Psoas muscle (tissue), 8 donors: ENCODE measurements at places on chromosomes 7 and 10. TPM values are rescaled to one million over a fixed set of nuclear protein-coding genes. Genes with fewer than 3 reads are reported as not detected.

DNA sequence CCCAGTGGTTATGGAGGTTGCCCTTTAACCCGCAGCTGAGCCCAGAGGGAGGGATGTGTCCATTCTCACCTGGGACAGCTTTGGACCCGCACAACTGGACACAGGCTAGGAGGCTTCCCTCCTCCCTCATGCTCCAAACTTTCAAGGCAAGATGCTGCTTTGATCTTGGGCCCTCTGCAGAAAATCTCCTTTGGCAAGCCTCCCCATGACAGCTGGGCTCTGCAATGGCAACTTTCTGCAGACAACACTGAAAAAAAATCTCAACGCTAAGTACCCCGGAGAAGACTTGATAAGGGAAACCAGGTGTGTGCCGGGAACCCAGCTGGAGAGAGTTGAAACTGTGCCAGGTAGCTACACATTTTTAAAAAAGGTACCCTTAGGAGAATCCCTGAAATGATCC is 610.1 kb downstream of the LRMDA start:
- no peak for DNase-seq

DNA sequence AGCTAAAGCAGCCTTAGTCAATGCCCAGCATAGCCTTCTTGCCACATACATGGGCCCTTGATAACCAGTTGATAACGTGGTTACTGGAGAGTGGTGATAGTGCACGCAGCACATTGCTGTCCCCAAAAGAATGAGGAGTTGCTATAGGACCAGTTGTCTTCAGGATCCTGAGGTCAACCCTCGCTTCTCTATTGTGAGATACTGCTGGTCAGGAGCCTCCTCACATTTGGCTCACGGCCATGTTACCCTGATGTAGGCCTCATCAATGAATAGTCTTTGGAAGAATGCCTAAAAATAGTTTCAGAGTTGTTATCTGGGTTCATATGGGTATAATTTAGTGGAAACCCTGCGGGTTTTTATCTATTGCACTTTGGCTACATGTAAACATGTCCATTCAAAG is 230.7 kb downstream of the VTI1A start:
- no peak for DNase-seq

DNA sequence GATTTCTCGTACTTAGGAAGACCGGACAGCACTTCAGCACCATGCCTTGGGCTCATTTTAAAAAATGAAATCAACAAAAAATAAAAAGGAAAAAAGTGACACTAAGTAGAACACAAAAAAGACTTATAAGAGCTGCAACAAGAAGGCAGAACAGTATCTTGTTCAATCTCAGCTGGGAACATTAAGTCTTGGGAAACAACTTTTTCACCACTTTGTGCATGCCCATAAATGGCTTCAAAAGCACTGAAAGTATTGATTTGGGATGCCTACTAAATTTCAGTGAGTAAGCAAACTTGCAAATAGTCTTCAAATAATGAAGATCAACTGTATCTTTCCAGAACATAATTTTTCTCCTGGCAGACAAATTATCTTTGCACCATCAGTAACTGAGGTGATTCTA is 489.3 kb downstream of the NXPH1 start:
- no peak for DNase-seq

- DNase-seq = no peak
Observed at GRCh38 chr7:101957744-101958525, 140.5 kb downstream of the CUX1 start.

DNA sequence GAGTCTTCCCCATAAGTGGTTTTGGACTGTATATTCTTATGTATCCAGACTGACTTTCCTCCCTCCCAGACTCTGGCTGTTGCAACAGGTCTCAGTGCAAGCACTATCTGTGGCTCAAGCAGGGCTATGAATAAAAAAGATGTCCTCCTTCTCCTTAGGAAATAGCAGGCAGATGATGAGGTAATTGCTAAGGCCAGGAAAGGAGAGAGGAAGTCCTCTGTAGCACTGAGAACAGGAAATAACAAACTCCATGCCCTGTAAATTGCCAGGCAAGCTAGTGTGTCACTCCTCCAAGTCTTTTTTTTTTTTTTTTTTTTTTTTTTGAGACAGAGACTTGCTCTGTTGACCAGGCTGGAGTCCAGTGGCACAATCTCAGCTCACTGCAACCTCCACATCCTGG is 900.1 kb downstream of the TYW1 start:
- DNase-seq = no peak

DNA sequence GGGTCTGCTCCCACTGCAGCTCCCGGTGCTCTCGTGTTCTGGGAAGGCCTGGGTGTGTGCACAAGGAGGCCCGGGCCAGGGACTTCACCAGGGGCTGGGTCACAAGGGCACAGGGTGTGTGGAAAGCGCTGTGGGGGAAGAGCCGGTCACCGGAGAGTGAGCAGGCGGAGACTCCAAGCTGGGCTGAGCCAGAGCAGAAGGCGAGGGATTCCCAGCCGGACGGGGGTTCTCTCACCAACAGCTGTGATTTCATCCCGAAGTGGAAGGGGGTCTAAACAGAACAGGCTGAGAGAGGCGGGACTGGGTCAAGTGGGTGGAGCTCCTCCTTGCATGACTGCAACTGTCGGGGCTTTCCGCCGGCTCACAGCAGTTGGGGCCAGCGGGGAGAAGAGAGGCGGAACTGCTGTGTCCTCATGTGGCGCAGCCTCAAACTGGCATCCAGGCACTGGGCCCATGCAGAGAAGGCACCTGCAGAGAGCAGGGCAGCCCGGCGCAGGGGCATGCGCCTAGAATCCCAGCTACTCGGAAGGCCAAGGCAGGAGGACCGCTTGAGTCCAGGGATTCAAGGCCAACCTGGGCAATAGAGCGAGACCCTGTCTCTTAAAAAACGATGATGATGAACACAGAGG is 7.6 kb upstream of the ORAI2 start:
- peak; percentile 69 for DNase-seq

- DNase-seq = no peak
Observed at GRCh38 chr7:20959281-20959680, 172.6 kb upstream of the SP8 start.

GRCh38 chr10:67242528-67242927 is 316.7 kb downstream of the LRRTM3 start:
- no peak for DNase-seq

GRCh38 chr7:33286501-33286900 is 157.1 kb downstream of the BBS9 start:
- no peak for DNase-seq

TEX47 gene
- not detected for total RNA-seq

DNA sequence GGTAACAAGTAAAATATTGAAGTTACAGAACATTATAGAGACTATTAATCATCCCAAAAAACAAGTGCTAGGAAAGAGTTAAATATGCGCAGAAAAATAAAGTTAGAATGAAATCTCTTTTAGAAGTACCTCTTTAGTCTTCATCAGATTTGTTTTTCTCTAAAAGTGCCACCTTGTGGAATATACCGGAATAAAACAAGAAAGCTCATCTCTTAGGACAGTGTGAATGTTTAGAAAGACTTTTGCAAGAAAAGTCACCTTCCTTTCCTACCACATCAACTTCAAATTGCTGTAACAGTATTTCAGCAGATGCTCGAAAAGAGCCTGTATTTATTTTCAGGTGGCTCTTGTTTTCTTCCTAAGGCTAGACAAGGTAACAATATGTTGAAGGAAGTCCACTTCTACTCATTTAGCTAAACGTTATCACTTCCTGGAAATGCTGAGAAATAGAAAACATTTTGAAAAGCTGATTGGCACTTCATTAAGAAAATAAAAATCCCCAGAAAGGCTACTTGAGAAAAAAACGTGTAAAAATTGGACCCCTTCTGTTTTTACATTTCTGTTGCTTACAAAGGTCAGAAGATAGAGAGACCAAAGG is 19.8 kb upstream of the FAM133B start:
- DNase-seq = no peak

ADRA2A gene
- total RNA-seq = 0.48 TPM

- DNase-seq = no peak
Observed at GRCh38 chr10:43121444-43121843, 16.8 kb upstream of the CSGALNACT2 start.

DNA sequence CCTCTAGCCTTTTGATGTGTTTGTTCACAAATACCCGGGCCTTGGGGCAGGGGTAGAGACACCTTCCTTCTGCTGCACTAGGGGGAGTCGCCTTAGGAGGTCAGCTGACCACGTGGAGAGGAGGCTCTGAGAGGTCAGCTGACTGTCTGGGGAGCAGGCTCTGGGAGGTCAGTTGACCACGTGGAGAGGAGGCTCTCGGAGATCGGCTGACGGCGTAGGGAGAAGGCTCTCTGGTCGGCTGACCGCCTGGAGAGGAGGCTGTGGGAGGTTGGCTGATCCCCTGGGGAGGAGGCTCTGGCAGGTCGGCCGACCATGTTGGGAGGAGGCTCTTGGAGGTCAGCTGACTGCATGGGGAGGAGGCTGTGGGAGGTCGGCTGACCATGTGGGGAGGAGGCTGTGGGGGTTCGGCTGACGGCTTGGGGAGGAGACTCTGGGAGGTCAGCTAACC is 59.6 kb upstream of the LYZL1 start:
- DNase-seq = no peak

- no peak for DNase-seq
Observed at GRCh38 chr10:102595293-102595692, 49.0 kb upstream of the TRIM8 start.

DNA sequence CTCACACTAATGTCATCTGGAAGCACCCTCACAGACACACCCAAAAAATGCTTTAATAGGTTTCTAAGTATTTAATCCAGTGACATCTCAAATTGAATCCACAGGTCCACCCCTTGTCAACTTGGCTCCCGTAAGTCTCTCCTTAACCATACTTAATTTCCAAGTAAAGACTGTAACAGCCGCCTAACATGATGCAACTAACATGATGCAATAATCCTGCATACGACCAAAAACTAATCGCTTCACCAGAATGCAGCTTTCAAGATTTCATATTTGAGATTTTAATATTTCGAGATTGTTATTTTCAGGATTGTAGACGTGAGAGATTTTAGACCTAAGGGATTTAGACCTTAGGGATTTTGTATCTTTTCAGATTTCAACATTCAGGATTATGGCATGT is 3.7 kb upstream of the HDAC9 start:
- no peak for DNase-seq

CCT6A gene
- total RNA-seq = 96.5 TPM

DNA sequence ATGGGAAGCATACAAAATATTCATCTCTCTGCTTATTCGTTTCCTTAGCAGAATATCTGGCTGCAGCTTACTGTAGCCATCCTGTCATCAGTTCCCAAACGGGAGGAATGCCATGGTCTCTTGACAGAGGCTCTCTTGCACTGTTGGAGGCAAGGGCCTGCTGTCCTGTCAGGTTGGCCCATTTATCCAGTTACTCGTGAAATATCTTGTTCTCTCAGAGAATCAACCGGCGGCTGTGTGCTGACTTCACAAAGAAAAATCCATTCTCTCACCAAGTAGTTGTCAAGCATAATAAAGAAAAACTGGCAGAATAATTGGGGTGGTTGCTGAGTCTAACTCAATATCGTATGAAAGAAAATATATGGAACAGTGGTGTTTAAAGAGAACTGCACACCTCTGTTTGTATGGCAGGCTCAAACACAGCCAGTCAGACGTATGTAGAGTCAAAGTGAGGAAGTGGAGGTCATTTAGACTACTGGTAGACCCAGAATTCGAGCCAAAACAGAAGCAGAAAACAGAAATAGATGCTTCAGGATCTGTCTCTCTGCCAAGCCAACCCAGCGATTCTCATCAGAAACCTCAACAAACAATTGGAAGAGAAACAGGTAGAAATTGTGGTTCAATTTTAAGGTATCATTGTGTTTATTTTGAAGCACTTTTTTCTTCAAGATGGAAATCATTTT is 349.2 kb upstream of the PRKCQ start:
- no peak for DNase-seq

DPP6 gene
- 0.57 TPM for total RNA-seq
